ENCODE measurements at places on chromosomes 1 and 21.
A peak's percentile ranks its signal among the peaks of the same experiment; 100 is the strongest.

GRCh38 chr1:44282704-44283426 is 69.6 kb downstream of the DMAP1 start:
- no peak for DNase-seq

- DNase-seq, result peak; percentile 26
These were observed 36.0 kb upstream of the DISC1 start for GRCh38 chr1:231590453-231591198.

- DNase-seq, result peak; percentile 46
These were observed 18.3 kb downstream of the PPT1 start for GRCh38 chr1:40078512-40079333.

DNA sequence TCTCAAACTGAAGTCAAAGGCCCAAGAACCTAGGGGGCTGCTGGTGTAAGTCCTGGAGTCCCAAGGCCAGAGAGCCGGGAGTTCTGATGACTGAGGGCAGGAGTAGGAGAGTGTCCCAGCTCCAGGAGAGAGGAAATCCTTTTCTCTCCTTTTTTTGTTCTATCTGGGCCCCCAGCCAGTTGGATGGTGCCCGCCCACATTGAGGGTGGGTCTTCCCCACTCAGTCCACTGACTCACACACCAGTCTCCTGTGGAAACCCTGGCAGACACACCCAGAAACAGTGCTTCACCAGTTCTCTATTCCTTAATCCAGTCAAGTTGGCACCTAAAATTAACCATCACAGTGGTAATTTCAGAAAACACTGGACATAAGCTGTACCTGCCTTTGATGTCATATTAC is 12.7 kb upstream of the WDR26 start:
- DNase-seq, result no peak

- no peak for DNase-seq
These were observed 139.6 kb downstream of the PLPP3 start for GRCh38 chr1:56439610-56440264.

GRCh38 chr21:42900446-42900845 is 7.3 kb downstream of the NDUFV3 start:
- DNase-seq, result no peak

- no peak for DNase-seq
These were observed 159.9 kb upstream of the AJAP1 start for GRCh38 chr1:4494558-4494957.
